ENCODE measurements at places on chromosomes 5 and 9.

- no peak for DNase-seq
These were observed 201.9 kb upstream of the ANKRD55 start for GRCh38 chr5:56434986-56435385.

DNA sequence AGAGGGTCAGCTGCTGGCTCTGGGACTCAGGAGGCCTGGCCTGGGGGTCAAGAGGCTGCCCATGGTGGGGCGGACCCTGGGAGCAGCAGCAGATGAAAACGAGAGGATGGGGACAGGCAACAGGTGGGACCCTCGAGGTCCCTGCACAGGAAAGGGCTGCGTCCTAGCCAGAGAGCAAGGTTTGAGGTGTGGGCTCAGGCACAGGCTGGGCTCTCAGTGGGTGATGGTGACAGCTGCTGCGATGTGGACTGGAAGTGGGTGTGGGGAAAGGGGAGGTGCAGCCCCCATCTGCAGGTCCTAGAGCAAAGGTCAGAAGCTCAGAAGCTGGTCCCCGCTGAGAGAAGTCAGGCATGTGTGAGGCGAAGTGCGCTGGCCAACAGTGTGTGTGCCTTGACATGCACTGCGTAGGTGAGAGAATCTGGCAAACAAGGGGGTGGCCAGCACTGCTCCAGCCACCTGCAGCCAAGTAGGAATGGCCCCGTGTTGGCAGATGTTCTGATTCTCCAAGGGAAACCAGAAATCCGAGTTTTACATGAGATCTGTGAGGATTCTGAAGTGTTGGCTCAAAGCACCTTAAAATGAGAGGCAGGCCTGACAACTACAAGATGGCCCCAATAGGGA lies 85.7 kb downstream of the COL23A1 start:
- DNase-seq = no peak

DNA sequence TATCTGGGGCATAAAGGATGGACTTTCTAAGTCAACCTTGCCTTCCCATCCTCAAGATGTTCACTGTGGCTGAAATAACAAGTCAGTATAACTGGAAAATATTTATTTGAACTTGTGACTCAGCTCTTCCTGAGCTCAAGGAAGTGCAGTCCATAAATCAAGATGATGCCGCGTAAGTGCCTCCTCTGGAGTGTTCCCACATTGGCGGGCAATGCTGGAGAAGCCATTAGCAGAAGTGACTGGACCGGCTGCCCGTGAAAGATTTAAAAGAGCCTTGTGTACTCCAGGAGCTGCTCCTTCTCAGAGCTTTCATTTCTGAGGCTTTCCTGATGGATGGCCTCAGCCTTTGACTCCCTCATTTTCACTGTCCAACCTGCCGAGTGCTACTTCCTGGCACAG lies 17.4 kb downstream of the TMOD1 start:
- DNase-seq = peak; percentile 63

DNA sequence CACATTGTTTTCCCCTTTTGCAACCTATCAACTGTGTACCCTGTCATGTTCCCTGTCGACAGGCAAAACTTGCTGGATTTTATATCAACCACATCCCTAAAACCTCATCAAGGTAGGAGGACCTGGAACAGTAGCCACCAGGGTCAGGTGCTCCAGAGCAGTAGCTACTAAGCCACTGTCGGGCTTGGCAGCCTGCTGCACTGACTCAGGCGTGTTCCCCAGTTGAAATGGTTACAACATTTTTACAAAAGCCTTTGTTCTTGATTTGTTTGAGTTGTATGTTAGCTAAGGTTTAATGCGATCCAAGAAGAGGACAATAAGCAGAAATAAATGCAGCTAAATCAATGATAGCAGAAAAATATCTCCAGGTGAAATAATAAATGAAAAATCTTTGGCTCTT lies 407.4 kb upstream of the TLE4 start:
- DNase-seq = no peak

DNA sequence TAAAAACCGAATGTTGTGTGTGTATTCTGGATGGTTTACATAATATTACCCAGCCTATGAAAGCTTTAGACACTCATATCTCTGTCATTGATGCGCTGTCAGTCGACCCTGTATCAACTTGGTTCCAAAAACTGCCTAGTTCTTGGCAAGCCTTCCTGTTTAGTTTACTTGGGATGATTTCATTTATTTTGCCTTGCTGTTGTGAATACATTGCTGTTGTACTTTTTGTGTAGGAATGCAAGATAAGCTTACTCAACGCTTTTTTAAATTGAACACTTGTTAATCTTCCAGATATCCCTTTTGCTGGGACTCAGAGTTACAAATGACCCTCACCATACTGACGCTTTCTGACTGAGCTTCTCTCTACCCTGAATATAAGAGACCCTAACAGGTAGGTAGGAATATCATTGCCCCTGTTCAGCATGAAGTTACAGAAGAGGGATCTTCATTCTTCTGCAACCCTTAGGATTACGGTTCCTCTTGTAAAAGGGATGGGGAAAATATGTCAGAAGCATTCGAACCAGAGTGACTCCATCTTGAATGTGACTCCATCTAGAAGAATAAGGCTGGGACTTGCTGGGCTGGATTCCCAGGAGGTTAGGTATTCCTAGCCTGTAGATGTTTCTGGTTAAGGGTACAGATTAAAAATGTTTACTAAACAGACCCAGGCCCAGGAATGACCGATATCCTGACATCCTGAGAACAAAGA lies 13.7 kb upstream of the PAIP1 start:
- DNase-seq = no peak
